ENCODE measurements at places on chromosomes 4 and X.

GRCh38 chr4:120869613-120870278 is 52.8 kb downstream of the PRDM5 start:
- DNase-seq = no peak

- DNase-seq = no peak
Measured at GRCh38 chr4:100504086-100504874, 13.5 kb downstream of the EMCN start.

DNA sequence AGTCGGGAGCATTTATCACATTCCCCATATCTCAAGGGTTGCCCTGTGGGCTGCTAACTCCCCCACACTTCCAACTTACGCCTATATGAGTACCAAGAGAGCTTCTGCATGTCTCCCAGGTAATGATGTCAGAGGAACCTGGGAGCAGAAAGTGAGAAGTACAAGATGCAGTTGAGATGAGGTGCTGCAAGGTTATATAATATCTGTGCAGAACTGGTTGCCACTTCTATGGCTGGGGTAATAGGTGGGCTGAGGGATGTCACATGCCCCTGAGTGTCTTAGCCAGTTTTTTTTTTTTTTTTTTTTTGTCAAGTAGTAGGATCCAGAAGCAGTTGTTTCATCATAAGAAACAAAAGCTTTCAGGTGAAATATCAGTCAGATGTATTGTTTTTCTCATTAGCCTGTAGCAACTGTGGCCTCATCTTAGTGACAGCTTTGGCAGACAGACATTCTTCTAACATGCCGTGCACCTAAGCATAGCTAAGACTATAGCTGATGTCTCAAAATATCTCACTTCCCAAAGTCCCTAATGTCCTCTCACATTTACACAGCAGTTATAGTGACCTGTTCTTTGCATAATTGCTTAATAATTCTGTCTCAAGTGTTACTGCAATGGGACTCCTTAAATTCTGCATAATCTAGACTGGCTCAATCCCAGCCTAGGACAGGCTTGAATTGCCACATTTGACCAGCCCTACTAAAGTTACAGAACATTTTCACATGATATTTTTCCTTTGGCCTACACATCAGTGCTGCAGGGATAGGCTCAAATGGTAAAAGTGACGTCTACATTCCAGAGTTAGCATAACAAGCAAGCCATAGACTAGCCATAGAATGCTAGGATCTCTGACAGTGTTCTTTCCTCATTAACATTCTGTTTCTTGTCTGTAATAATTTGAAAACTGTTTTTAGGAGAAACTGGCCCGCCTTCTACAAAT is 17.9 kb upstream of the MAOB start:
- DNase-seq = no peak

GRCh38 chr4:152810715-152811287 is 31.0 kb downstream of the ARFIP1 start:
- no peak for DNase-seq

DNA sequence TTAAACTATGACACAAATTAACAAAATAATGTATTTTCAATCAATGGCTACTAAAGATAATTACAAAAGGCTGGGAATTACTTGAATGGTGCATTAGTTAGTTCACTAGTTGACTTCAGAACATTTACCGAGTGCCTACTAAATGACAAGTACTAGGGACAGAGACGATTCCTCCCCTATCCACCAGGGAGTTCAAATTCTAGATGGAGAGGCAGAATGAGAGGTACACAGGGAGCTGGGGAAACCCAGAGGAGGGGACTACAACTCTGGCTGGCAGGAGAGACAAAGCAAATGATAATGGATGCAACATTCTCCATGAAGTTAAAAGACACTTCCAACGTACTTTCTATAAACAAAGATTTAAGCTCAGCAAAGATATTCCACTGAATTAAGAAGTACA is 43.1 kb upstream of the MCF2 start:
- no peak for DNase-seq

- DNase-seq = no peak
Measured at GRCh38 chrX:69074726-69075125, 90.5 kb downstream of the PJA1 start.

DNA sequence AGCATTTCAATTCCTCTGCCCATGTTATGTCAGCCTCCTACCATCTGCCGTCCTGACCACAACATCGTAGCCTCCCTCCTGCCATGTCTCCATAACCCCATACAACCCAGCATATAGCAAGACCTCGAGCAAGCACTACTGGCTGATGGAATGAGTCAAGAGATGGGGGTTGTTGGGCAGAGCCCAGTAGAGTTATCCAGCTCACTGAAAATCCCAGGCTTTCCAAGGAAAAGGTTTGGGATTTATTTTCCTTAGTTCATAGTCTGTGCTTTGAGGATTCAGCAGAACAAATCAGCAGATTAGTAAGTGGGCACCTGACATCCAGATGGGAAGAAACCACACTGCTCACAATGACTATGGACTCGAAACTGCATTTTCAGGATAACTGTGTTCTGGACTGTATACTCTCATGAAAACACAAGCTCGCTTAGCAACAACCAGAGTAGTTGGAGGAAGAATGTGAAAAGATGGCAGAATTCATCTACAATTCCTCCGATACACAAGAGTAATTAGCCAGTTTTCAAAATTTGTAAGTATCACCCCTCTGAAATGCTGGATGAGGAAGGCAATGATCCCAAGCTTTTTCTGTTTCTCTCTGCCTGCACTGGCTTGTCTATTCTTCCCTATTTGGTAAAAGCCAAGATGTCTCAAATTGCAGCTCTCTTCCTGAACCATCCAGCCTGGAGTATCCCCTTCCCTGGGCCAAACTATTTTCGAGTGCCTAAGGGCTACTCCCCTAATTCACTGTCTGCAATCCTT is 186.2 kb upstream of the TBL1X start:
- DNase-seq = no peak

- no peak for DNase-seq
Measured at GRCh38 chr4:29541757-29542156, 1178.4 kb upstream of the PCDH7 start.

DNA sequence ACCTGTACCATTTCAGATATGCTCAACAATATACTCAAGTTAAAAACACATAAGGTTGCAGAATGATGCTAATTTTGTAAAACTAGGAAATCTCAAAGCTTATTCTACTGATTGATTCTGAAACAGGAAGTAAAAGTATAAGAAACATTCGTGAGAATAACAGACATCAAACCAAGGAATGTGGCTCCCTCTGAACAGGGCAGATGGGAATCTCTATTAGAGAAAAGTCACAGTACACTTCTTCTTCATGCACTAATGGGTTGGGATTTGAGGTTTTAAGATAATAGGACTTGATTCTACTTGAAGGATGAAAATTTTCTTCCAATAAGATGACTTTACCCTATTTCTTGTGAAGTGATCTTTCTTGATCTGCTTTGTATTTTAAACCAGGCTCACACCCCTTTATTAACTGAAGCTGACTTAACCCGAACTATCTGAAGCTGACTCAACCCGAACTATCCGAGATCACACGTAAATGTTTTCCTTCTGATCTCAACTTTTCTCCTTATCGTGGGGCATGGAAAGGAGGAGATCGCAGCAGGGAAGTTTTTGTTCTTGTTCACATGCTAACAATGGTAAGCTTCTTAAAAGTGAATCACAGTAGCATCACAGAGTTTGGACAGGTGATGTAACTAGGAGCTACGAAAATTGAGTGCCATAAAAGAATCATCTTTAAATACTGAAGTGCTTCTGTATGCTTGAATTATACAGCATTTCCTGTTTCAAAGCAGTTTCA is 363.1 kb upstream of the ZFP42 start:
- DNase-seq = no peak

DNA sequence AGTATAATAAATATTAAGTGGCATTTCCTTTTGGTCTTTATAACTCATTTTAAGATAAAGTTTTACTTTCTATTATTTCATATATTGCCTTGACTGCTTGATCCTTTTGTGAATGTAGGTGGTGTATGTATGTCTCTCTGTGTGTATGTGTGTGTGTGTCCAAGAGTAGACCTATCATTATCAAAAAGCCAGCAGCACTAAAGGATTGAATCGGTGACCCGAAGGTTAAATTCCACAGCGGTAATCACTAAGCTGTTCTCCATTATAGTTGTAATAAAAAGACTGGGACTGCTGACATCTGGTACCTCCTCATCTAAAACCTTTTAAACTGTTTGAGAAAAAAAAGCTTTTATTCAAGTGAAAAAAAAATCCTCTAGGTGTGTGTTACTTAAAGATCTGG is 1014.8 kb downstream of the PCDH7 start:
- no peak for DNase-seq

DNA sequence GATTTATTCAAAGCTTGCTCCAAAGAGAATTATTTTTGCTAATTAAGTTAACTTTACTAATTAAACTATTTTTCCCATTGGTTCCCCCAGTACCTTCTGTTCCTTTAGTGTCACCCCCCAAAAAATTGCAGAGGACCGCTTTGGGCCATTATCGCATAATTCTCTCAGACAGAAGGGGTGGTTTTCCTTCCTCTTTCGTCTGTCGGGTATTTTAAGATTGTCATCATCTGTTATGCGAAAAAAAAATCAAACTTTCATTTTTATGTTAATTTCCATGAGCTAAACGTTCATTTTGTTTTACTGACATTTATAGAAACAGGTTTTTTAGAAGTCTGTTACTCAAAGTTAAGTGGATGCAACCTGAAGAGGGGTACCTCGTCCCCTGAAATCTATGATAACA is 76.2 kb upstream of the DDX3X start:
- no peak for DNase-seq

Measured in activated CD4-positive, CD25-positive, alpha-beta regulatory T cell (primary cell).